ENCODE measurements at places on chromosomes 3 and 15.

- no peak for DNase-seq
Observed at GRCh38 chr3:129004639-129005295, 3.7 kb downstream of the EFCC1 start.

DNA sequence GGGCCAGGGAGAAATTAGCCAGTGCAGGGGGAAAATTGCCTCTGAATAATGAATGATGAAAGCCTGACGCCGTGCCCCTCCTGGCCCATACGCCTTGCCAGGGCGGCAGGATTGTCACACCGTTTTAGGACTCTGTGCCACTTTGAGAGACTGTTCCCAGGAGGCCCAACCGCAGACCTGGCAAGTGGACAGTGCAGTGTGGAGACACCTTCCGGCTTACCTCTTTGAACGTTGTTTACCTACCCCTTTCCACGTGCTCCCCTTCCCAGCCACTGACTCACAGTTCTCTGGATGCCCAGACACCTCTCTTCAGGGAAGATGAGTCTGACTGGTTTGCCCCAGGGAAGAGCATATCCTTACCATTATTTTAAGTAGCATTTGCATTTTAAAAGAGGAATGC is 84.0 kb upstream of the PXYLP1 start:
- DNase-seq: no peak

DNA sequence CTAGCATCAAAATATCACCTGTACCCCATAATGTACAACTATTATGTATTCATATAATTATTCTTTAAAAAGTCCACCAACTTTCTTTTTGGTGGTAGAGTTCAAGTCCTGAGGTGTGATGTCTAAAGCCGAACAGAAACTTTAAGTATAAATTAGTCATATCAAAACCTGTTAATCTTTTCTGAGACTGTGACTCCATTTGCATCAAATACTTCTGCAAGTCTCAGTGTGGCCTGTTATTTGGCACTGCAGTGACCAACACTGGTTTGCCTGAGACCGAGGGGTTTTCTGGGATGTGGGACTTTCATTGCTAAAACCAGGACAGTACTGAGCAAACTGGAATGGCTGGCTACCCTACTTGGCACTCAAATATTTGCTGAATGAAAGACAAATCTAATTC is 7.3 kb downstream of the NGLY1 start:
- no peak for DNase-seq

DNA sequence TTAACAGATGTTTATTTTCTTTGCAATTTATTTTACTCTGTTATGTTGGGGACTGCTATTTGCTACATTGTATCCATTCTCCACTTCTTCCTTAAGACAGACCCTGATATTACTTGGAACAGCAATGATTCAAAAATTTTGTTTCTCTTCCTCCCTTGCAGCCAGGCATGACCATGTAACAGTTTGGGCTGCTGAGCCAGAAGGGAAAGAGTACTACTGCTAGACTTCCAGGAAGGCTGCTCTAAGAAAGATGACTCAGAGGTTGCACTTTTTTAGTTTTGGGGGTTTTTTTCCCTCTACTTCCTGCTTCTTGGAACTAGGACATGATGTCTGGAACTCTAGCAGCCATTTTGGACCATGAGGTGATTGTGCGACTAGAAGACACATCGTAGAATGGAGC is 10.3 kb downstream of the PRR20G start:
- peak; percentile 49 for DNase-seq

DNA sequence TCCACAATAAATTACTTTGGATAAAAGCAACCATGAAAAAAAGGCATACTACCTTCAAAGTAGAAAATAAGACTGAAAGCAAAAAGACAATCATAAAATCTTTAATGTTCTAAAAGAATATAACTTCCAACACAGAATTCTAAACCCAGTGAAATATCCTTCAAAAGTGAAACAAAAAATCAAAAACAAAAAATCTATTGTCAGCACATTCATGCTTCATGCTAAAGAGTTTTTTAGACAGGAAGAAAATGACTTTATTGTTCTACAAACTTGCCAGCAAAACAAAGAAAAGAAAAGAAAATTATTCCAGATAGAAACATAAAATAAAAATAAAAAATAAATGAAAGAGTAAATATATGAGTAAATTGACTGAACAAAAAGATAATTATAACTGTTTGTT is 134.9 kb downstream of the EFHB start:
- DNase-seq: no peak

DNA sequence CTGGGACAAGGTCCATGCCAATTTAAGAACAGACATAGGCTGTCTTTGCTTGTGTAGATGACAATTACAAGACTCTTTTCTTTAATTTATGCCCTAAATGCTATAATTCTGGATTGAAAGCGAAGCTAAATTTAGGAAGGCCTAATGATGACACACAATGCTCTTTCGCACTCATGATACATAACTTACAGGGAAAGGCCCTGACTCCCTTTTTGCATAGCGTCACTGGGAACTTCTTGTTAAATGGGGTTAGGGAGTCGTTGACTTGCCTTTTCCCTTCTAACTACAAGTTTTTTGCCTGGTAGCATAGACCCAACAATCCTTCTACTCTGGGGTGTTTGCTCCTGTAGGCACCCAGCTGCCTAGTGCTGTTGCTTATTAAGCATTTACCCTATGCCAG is 329.5 kb upstream of the LRRFIP2 start:
- no peak for DNase-seq

DNA sequence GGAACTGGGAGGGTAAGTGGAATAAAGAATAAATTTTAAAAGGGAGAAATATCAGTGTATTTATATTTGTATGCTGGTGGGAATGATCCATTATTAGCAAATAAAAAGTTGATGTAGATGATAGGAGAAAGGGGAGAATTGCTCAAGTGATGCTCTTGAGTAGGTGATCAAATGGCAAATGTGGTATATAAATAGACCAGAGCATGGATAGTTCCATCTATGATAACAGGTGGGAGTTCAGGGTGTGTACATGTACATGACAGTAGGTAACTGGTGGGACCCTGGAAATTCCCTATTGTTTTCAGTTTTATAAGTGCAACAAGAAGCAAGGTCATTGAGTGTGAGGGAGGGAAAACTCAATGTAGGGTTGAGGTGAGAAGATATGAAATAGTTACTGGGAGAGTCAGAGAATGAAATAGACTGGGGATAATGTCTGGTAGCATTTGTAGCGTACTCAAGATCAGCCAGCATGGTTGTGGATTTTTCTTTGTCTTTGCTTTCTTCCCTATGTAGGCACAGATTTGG is 31.3 kb upstream of the EBLN2 start:
- no peak for DNase-seq
